A549 (cell line): ENCODE measurements at places on chromosomes 11 and 22. TPM values are rescaled to one million over a fixed set of nuclear protein-coding genes. Genes with fewer than 3 reads are reported as not detected.

GRCh38 chr11:110415081-110415480 is 14.7 kb upstream of the FDX1 start:
- no peak for DNase-seq

- DNase-seq = no peak
Measured at GRCh38 chr22:41574847-41575381, 14.1 kb downstream of the CSDC2 start.

GRCh38 chr11:10498426-10499250 is 42.3 kb downstream of the RNF141 start:
- no peak for DNase-seq

GRCh38 chr11:46327829-46328228 is 19.4 kb upstream of the DGKZ start:
- DNase-seq = no peak

DNA sequence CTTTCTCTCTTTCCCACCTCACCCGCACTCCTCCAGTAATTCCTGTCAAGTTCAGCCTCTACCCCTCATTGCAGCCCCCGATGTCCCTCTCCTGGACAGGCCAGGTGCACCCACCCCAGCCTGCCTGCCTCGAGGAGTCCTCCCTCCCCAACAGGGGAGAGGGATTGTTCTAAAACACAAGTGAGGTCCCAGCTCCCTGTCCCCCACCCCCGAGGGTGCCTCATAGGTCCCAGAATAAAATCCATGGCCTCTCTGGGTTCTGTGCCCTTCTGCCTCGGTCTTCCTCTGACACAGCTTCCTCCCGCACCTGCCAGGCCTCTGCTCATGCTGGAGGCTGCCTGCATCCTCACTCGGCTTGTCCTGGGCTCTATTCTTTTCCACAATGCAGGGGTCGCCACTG is 720.1 kb downstream of the BRD1 start:
- no peak for DNase-seq

DNA sequence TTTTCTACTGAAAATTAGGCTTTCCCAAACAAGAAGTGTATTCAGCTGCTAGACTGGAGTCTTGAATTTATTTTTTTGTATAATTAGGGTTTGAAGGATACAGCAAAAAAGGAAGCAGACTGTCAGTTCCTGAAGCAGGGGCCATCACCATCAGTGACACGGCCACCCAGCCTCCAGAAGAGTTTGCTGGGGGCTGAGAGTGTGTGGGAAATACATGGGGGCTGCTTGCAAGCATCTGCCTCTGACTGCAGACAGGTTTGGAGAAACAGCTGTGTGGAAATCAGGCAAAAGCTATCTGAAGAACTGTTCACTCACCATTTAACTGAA is 23.0 kb downstream of the FZD4 start:
- DNase-seq = no peak

ANGPTL5 gene
- not detected in 3 replicates for polyA plus RNA-seq

SLC15A3 gene
- polyA plus RNA-seq = not detected in 3 replicates

TNNI2 gene
- polyA plus RNA-seq = not detected in 3 replicates
